Muscle of arm (tissue), 14 donors: ENCODE measurements at places on chromosomes 2 and 18.
A peak's percentile ranks its signal among the peaks of the same experiment; 100 is the strongest.

GRCh38 chr2:176356251-176356650, 87.0 kb downstream of the MTX2 start:
- DNase-seq, result no peak

DNA sequence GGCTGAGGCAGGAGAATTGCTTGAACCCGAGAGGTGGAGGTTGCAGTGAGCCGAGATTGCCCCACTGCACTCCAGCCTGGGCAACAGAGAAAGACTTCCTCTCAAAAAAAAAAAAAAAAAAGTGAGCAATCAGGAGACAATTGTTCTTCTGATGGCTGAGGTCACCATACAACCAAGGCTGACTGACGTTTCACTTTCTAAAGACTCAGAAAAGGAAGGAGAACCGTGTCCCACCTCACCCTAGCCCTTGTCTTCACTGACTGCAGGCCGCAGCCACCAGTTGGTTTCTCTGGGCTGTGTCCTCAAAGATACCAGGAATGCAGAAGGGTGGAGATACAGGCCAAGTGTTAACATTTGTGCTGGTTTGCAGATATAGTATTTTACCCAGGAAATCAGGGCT, 7.7 kb upstream of the SLC35F6 start:
- DNase-seq, result no peak

- no peak for DNase-seq
Measured at GRCh38 chr2:239337122-239337876, 63.5 kb downstream of the HDAC4 start.

GRCh38 chr18:68965817-68966216, 167.9 kb downstream of the CCDC102B start:
- DNase-seq, result no peak

DNA sequence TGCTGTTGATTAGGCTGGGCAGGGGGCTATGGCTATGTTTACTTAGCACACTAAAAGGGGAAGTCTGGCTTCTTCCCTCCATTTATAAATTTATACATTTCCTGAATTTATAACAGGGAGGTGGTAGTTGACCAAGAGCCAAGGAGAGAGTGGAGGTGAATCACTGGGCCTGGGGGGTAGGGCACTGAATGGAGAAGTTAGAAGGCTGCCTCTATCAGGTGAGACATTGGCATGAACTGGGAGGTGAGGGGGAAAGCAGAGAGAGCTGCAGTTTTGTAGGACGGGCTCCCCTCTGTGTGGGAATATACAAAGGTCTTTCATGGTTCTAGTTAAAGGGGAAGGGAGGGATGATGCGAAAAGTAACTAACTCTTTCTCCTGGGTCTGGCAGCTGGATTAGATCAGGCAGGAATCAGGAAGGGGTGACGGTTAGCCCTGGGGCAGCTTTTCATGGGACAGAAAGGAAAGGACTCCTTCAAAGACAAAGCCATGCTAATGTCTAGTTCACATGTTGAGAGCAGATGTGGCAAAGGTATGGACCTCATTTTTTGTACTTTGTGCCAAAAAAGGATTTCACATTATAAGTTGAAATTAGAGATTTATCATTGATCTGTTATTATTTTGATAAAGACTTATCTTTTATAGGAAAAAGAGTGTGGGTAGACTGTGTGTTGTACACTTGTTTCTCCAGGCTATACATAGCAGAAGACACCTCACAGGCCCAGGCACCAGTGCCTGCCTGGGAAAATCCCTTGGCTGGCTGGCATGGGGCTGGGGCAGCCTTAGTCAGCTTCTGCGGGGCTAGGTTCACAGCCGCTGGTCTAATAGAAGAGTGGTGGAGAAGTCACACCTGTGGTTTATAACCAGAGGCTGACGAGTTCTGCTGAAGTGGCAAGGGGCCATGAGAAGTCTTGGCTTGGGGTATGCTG, 158.7 kb downstream of the CLIP4 start:
- DNase-seq, result no peak

- DNase-seq, result no peak
Measured at GRCh38 chr2:185676316-185676715, 62.3 kb upstream of the FSIP2 start.

DNA sequence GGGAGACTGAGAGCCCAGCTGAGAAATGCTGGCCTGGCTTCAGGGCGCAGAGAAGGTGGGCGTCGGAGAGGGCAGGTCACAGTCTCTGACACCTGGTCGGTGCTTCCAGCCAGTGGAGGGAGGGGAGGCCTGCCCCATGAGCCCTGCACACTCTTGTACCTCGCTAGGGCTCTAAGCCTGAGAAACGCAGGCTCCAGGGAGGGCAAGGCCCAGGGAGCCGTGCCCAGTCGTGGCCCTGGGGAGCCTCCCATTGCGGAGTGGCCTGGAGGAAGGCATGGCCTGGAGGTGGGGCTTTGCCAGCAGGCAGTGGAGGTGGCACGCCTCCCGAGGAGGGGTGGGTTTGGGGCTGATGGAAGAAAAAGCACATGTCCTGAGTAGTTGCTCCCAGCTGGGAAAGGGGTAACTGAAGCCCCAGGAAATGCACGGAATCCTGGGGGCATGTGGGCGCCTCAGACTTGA, 39.0 kb downstream of the MTERF4 start:
- DNase-seq, result no peak

GRCh38 chr18:63477968-63478367, 1.2 kb downstream of the SERPINB5 start:
- no peak for DNase-seq

GRCh38 chr2:239165206-239165831, 235.5 kb downstream of the HDAC4 start:
- no peak for DNase-seq

GRCh38 chr2:27071990-27072830, 756 bp upstream of the OST4 start:
- peak; percentile 73 for DNase-seq

- peak; percentile 31 for DNase-seq
Measured at GRCh38 chr2:34875091-34875745, 1276.1 kb upstream of the FAM98A start.

- DNase-seq, result no peak
Measured at GRCh38 chr2:6526093-6526824, 339.4 kb downstream of the CMPK2 start.

DNA sequence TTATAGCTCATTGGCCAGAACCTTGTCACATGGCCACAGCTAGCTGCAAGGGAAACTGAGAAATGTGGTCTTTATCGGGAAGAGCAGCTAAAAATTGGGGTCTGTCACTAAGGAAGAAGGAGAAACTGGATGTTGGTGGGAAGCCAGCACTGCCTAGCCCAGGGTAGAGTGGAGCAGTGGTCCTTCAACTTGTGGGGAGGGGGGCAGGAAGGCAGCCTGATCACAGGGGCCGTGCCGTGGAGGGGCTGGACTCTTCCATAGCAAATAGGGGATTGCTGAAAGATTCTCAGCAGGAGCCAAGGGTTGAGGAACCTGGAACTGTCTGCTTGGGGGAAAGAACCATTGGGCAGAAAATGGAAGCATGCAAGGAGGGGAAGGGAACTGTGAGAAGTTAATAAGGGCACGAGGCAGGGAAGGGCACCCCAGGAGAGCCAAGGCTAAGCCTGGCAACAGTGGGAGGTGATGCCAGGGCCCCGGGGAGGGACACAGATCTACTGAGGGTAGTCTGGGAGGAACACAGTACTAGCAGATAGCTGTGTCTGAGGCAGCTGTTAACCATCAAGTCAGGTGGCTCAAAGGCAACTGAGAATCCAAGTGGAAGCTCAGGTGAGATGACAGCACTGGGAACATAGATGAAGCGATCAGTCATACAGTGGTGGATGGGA, 5.9 kb upstream of the NEURL3 start:
- no peak for DNase-seq

- DNase-seq, result no peak
Measured at GRCh38 chr2:196201229-196202009, 30.0 kb upstream of the STK17B start.

GRCh38 chr18:58862851-58863538, 1.7 kb upstream of the ZNF532 start:
- DNase-seq, result peak; percentile 59

DNA sequence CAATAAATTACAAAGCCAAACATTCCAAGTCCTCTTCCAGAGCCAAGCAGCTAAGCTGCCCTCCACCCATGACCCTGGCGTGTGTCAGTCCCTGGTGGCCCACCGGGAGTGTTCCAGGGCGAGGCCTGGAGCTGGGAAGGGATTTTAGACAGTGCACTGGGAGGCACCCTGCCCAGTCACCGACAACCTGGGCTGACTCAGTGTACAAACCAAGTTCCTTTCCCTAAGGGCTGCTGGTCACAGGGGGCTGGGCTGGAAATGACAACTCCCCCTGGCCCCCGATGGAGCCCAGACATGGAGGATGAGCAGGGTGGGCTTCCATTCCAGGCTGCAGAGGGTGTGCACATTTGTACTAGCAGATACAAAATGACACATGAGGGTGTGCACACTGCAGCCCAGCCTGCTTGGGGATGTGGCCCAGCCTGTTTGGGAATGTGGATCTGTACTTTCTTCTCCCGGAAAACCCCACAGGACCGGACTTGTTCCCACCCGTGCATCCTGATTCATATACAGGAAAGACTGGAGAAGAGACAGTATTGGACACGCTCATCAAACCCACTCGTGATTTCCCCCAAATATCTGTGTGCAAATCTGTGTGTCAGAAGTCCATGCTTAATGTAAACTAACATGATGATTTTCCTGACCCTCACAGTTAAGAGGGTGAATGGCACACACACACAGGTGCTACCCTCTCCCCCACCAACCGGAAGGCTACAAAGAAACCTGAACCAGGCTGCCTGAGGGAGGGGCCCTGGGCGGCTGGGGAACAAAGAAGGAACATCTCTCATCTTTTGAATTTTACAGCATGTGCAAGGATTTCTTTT, 58.9 kb downstream of the NDUFA10 start:
- no peak for DNase-seq

DNA sequence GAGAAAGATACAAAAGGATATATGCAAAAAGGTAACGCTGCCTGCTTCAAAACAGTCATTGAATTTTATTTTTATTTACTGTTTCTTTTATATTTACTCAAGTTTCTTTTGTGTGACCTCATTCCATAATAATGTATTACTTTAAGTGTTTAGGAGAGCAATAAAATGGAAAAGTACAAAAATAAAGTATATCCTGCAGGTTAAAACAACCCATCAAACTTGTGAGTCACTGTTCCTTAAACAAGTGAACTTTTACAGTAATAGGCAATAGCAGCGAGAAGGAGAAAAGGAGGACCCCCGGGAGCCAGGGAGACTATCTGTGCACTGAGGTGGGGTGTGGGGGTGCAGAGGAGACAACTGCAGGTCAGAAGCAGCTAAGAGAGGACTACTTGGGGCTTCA, 124.5 kb downstream of the EN1 start:
- no peak for DNase-seq

- DNase-seq, result no peak
Measured at GRCh38 chr18:7224198-7224597, 6.7 kb upstream of the LRRC30 start.

DNA sequence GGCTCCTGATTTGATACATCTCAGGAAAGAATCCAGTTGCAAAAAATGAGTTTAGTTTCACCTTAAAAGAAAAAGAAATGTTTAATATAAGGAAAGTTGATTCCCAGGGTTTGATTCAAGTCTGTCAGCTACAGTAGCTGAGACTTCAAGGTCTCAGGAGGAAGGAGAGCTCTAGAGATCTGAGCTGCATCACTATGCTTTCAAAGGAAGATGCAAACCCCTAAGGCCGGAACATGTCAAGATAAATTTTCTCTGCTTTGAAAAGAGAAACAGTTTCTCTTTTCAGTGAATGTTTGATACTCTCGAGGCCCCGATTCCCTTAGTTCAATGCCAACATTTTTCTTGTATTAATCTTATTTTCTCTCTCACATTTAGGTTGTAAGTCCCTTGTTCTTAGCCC, 128.6 kb downstream of the RGPD3 start:
- no peak for DNase-seq
